Effector memory CD4-positive, alpha-beta T cell (primary cell): ENCODE measurements at places on chromosomes 6 and 20.

- no peaks in the 10 kb centered on the region for H3K27me3 ChIP-seq
- H3K4me3 ChIP-seq: no peak overlapping the region
- no peaks in the 10 kb centered on the region for H3K36me3 ChIP-seq
- peaks cover 9% of the 10 kb centered on the region for H3K4me1 ChIP-seq
- no peak for DNase-seq
These were observed 21.8 kb downstream of the PKHD1 start for GRCh38 chr6:52065621-52066020.

GRCh38 chr6:96990462-96990861 is 65.9 kb downstream of the KLHL32 start:
- H3K36me3 ChIP-seq: no peaks in the 10 kb centered on the region
- no peaks in the 10 kb centered on the region for H3K4me1 ChIP-seq
- no peaks in the 10 kb centered on the region for H3K27me3 ChIP-seq
- no peak for DNase-seq

DNA sequence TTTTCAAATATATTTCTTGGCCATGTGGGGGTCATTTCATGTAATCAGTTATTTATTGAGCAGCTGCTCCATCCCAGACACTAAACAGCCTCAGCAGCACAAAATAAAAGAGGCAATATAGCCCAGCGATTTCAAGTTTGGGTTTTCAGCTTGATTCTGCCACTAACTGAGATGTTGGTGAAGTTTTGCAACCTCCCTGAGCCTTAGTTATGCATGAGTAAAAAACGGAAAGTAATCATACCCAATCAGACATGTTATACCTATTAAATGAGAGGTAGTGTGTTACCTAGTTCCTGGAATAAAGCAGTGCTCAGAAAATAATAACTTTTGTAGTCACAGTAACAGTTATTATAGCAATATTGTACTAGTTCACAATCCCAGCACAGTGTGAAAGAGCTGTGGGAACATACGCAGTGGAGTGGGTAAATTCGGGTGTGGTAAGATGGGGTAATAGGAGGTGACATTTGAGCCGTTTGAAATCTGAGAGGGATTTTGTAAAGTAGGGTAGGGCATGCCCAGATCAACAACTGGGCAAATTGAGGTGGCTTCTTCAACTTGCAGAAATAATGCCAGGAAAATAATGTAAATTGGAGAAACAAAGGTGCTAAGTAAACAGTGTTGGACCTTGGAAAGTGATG is 1.5 kb downstream of the SLC9A8 start:
- H3K4me3 ChIP-seq: no peak overlapping the region
- peak overlapping the region; percentile 97 for H3K27ac ChIP-seq
- no peaks in the 10 kb centered on the region for H3K27me3 ChIP-seq
- peaks cover 13% of the 10 kb centered on the region for H3K36me3 ChIP-seq
- H3K4me1 ChIP-seq: peaks cover 21% of the 10 kb centered on the region
- DNase-seq: no peak

DNA sequence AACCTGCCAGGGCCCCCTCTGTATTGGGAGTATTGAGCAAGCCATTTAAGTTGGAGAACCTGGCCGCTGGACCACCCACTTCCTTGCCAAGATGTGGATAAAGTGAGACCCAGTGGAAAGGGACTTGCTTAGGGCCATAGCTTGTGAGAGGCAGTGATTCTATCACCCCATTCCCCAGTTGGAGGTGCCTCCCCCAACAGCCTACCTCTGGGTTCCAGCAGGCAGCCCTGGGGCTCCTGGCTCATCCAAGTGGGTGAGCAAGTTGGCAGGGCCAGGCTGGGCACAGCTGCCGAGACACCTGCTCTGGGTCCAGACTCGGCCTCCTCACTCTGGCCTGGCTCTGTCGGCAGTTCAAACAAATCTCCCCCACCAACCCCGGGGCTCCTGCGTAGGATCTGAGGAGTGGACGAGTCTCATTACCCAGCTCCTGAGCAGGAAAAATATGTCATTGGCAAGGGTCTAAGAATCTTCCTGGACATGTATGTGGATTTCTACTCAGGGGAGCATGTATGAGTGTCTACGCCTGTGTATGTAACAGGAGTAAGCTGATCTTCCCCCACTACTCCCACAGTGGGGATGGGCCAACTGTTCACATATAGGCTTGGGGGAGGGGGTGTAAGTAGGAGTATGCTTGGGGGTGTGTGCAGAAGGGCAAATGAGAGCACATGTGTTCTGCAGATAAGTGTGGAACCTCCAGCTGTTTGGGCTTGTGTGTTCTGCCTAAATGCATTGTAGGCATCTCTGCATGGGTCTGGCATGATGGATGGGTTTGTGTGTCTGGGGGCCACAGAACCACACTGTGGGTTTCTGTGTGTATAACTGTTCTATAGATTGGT is 1.9 kb downstream of the ID1 start:
- DNase-seq: no peak
- no peak overlapping the region for H3K4me3 ChIP-seq
- H3K36me3 ChIP-seq: no peaks in the 10 kb centered on the region
- peaks cover 31% of the 10 kb centered on the region for H3K27me3 ChIP-seq
- H3K27ac ChIP-seq: no peak overlapping the region
